ENCODE measurements at places on chromosomes 4 and X.
A peak's percentile ranks its signal among the peaks of the same experiment; 100 is the strongest.

DNA sequence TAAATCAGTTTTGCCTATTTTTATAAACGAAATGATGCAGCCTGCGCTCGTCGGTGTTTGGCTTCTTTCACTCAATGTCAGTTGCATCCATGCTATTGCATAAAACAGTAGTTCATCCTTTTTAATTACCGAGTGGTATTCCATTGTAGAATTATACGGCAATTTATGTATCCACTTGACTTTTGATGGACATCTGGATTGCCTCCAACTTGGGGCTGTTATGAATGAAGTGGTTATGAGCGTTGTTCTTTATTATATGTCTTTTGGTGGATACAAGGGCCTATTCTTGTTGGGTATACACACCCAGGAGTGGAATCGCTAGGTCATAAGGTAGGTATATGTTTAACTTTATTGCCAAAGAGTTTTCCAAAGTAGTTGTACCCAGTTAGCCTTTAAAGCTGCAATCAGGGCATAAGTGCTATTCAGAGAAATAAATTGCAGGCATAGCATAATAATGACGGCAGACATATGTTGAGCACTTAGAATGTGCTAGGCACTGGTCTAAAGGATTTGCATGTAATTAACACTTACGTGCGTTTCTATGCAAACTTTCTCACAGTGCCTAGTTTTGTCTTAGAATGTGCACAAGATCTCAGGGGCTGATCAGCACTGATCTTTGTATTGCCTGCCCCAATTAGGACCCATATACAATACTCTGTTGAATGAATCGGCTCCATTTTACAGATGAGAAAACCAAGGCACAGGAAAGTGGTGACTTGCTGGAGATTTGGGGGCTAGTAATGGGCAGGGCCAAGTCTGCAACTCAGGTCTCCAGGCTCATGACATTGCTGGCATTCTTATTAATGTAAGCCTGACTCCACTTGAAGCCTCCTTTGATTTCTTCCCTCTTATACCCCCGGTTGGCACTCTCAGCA lies 407.0 kb downstream of the BCOR start:
- DNase-seq = no peak

DNA sequence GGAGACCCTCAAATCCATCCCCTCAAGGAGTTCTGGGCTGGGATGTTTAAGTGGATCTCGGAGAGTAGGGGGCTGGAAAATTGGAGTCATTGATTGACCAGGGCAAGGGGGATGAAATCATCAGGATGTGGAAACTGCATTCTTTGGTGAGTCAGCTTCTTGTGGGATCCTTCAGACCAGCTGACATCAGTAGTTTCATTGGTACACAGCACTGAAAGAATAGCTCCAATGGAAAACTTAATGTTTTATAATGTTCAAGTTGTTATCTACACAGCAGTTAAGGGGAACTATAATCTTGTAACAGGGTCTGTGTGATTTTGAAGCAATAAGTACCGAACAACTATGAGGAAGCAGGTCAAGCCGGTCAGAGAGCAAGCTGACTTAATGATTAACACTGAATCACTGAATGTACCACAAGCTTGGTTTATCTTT lies 506.1 kb downstream of the RPA4 start:
- no peak for DNase-seq

- DNase-seq = no peak
Observed at GRCh38 chrX:15909605-15910004, 55.0 kb upstream of the AP1S2 start.

DNA sequence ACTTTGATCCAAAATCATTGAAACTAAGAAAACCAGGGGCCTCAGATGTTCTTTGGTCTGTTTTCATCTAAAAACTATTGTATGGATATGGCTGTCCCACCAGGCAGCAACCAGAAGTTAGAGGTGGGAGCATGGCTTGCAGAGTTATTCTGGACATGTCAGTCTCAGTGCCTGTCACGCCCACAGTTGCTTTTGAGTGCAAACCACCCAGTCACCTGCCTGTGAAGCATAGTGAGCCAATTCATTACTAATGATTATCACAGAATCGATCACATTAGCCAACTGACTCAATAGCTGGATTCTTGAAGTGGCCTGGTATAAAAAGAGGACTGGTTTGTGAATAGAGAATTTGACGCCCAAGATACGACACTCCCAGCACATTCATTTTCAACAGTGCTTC lies 104.2 kb upstream of the SORBS2 start:
- no peak for DNase-seq

- no peak for DNase-seq
Observed at GRCh38 chr4:189001971-189002450, 862.8 kb downstream of the TRIML1 start.

GRCh38 chrX:69158166-69158980 lies 6.9 kb downstream of the PJA1 start:
- DNase-seq = peak; percentile 73

DNA sequence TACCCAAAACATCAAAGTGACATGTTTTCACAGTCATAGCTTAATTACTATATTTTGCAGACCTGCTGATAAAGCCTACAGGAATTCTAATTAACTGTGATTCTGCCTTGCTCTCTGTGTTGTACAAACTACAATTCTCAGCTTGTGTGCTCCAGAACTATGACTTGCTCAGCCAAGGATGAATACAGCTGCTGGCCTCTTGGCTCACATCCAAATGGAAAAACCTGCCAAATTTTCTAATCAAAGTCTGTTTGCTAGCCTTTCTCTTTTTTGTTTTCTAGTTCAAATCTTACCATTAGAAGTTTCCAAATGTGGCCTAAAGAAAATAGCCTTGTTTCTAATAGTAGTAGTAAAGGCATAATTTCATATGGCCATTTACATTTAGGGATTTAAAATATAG lies 1176.8 kb downstream of the FAM133A start:
- no peak for DNase-seq

- no peak for DNase-seq
Observed at GRCh38 chr4:147826288-147826646, 94.4 kb downstream of the ARHGAP10 start.

- peak; percentile 60 for DNase-seq
Observed at GRCh38 chr4:26985873-26986272, 125.2 kb downstream of the STIM2 start.

DNA sequence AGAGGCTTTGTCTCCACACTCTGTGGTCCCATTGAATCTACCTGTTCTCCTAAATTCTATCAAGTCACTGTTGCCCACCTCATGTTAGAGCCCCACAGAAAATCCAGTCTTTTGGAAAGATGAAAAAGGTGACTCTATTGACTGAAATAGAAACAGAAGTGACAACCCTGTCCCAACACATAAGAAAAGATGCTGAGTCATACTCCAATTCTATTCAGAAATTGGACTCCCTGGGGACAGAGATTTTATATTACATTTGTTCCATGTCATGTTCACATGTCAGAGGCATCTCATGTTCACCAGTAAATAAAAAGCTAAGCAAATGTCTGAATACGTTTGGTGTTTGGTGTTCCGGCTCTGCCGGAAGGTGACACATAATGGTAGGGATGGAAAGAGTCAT lies 2.9 kb upstream of the GRPR start:
- DNase-seq = peak; percentile 16

DNA sequence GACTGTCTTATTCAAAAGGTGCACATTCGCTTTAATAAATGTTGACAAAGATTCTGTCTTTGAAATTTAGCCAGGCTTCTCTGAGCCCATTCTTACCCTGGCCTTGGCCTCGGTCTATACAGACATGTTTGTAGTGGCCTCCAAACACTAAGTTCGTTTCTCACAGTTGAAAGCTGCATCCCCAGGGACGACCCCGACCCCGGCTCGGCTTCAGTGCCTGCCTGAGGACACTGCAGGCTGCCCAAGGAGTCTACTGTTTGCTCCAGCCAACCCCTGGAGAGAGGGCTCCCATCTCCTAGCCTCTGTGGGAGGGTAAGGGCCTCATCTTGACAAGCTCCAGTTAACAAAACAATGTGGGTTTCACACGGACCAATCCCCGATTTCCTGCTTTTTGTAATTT lies 390.6 kb upstream of the ZFP42 start:
- no peak for DNase-seq

- DNase-seq = no peak
Observed at GRCh38 chr4:18798123-18798522, 776.6 kb upstream of the LCORL start.

DNA sequence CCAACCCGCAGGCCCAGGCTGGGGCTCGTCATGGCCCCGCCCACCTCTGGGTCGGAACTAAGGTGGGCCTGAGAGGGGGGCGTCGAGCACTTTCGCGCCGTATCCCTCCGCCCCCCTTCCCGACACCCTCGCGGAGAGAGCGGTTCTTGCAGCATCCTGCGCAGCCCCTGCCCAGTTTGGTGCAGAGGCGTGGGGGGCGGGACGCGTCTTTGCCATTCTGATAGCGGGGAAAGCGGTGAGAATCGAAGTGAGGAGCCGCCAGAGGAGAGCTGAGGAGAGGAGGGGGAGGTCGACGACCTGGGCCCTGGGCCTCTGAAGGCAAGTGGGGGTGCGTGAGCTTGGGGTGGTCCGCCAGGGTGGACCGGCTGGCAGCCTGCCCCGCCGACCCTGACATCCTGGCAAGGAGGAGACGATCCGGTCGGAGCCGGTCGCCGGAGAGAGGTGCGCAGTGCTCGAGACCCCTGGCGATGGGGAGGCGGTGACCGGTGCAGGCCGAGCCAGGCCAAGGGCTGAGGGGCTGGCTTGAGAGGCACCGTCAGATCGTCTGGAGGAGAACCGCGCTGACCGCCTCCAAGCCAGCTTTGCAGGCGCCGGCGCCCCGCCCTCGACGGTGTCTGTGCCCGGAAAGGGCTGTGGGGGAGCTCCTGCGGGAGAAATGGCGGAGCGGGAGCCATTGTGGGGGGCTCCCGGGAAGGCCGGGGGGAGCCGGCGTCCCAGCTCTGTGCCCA lies 25.5 kb downstream of the GPRASP3 start:
- peak; percentile 19 for DNase-seq

DNA sequence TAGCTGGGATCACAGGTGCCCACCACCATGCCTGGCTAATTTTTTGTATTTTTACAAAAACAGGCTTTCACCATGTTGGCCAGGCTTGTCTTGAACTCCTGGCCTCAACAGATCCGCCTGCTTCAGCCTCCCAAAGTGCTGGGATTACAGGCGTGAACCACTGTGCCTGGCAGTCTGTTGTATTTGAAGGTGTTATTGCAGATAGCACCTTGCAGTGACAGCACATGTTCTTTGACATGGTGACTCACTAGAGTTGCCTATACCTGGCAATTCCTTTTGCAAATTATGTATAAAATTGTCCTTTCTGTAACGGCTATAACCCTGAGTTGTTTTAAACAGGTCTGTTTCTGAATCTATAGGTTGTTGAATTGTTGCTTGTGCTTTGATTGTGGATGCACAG lies 7.9 kb downstream of the OGT start:
- peak; percentile 18 for DNase-seq

GRCh38 chr4:126957556-126957955 lies 675.2 kb upstream of the INTU start:
- no peak for DNase-seq

DNA sequence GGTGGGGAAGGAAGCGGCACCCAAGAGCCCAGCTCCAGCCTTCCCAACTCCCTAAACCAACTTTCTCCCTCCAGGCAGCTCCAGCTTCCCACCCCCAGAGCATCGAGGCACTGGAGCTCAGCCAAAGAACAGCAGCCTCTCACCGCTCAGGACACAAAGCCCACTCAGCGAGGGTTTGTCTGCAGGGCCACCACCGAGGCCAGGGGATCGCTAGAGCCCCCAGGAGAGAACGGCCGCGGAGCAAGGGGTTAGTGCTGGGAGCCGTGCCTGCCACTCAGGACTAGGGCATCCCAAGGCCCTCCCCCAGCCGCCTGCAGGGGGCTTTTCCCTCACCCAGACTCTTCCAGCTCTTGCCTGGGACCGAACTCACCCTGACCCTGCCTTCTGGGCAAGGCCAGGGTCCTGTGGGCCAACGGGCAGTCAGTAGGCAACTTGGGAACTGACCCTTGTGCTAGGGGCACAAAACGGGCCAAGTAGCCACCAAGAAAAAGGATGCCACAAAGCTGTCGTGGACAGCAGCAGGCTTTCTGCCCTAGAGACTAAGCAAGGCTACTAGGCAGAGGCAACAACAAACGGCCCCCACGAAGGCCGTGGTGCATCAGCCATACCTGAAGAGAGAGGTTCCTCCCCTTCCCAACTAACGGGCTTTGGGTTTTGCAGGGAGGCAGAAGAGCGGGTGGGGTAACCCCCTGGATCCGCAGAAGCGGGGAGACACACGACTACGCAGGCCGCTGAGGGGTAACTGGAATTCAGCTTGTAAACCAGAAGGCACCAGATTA lies 2.3 kb downstream of the HCFC1 start:
- DNase-seq = peak; percentile 32

DNA sequence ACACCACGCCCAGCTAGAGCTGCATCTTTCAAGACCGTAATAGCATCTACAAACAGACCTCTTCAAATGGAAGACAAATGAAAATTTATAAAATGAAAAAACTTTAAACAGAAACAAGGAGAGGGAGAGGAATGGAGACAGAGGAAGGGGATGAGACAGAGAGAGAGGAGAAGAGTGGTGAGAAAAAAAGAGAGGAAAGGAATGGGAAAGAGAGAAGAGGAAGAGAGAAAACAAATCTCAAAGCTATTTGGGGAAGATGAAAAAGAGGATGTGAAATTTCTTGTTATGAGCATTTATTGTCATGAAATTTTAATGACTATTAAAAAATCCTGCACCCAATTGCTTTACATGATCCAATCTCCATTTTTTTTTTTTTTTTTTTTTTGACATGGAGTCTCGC lies 726.9 kb downstream of the GRID2 start:
- DNase-seq = no peak

DNA sequence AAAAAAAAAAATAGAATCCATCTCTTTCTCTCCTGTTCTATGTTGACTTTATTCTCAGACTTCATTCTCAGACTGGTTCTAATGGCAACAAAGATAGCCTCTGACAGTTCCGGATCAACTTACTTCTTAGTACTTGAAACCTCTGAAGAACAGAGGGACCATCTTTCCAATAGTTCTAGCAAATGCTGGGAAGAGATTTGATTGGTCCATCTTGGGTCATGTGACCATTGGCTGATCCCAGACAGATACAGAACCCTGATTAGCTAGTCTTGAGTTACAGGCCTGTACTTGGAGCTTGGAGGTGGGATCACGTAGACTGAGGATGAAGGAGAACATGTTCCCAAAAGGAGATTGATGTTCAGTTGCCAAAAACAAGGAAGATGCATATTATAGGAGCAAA lies 66.9 kb upstream of the STIM2 start:
- no peak for DNase-seq

DNA sequence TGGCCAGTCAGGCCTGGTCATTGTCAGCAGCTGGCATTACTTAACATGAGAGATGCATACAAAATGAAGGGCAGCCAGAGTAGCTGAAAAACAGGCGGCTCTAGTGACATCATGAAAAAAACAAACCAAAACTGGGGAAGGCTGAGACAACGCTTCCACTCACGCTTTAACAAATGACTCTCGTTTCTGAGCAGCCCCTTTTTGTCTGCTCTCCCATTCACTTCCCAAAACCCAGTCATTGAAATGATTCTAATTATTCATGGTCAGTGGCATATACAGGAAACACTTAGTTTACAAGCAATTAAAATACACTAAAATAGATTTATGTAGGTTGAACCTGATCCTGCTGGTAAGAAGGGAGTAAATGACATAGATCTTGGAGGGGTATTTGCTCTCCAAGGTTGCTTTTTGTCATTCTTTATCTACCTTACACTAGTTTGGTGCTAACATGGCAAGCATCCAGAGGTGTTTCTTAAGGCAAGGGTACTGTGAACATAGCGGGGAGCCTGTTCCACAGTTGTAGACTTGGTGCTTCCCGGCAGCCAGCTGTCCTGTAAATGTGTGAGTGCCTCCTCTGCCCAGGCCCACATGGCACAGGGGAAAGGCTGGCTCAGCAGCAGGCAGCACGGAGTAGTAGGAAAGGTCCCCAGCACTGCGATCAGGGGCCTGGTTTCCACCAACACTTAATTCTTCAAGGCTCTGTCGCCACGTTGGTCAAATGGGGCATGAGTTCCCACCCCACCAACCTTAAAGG lies 61.2 kb upstream of the CITED1 start:
- no peak for DNase-seq

- DNase-seq = no peak
Observed at GRCh38 chr4:3287972-3288570, 4.8 kb upstream of the RGS12 start.
